ENCODE measurements at places on chromosomes 11 and 22. TPM values are rescaled to one million over a fixed set of nuclear protein-coding genes. Genes with fewer than 3 reads are reported as not detected.

DNA sequence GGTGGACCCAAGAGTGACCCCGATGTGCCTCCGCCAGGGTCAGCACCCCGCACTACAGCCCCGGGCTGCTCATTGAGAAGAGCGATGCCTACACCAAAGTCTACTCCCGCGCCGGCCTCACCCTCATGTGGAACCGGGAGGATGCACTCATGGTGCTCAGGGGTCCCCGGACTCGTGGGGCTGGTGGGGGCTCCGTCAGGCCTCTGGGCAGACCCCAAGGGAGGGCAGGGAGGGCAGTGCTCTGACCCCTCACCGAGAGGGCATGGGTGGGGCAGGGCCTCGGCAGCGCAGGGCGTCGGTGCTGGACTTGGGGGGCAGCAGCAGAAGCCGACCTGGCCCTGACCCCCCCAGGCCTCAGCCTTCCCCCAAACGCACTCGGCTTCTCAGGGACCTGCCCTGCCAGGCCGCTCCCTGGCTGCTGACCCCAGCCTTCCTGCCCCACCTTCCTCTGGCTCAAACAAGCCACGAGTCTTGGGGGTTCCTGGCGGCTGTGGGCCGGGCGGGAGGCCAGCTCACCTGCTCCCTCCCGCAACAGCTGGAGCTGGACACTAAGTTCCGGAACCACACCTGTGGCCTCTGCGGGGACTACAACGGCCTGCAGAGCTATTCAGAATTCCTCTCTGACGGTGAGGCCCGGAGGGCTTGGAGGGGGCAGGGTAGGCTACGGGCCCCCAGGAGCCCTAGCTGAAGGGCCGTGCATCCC lies 2.9 kb downstream of the MUC2 start:
- no peak for DNase-seq
- no peak overlapping the region for H3K27ac ChIP-seq
- no peaks in the 10 kb centered on the region for H3K36me3 ChIP-seq
- H3K4me3 ChIP-seq, result no peak overlapping the region

DNA sequence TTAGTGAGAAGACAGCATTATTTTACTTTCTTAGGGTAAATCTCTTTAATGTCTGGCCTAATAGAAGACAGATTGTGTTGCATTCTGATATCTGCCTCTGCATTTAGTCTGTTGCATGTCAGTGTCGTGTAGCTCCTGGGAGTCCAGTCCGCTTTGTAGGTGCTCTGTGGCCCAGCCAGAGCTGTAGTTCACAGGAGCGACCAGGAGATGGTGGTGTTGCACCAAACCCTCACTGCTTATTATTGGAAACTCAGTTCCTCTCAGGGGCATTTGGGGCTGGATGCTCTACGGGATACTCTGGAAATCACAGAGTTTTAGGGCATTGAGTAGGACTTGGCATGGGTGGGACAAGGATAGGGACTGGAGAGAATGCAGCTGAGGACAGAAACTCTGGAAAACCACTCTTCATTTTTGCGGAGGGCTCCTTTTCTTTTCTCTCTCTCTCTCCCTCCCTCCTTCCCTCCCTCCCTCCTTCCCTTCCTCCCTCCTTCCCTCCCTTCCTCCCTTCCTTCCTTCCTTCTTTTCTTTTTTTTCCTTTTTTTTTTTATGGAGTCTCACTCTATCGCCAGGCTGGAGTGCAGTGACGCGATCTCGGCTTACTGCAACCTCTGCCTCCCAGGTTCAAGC lies 21.7 kb downstream of the MIAT start:
- H3K4me3 ChIP-seq, result no peak overlapping the region
- H3K27ac ChIP-seq, result no peak overlapping the region
- DNase-seq, result peak; percentile 84
- peaks cover 24% of the 10 kb centered on the region for H3K4me1 ChIP-seq

DNA sequence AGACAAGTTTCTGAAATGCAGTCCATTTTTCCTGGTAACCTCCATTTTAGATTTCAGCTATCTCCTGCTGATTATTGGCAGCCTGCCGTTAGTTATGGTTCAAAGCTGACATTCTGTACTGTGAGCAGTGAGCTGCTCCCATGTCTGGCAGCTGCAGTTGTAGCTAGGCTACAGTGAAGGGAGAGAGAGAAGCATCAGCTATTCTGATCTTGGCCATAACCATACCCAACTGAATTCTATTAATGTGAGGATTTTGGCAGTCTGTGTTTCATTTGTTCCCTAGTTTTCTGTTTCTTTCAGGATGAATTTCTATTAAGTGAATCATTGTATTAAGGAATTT lies 33.4 kb downstream of the SIK2 start:
- peaks cover 3% of the 10 kb centered on the region for H3K36me3 ChIP-seq
- no peak overlapping the region for H3K4me3 ChIP-seq
- no peak overlapping the region for H3K27ac ChIP-seq
- DNase-seq, result no peak
- no peaks in the 10 kb centered on the region for H3K27me3 ChIP-seq
- H3K4me1 ChIP-seq, result peaks cover 56% of the 10 kb centered on the region

GRCh38 chr11:14267861-14268635 lies 90.9 kb downstream of the RRAS2 start:
- H3K27ac ChIP-seq, result no peak overlapping the region
- H3K27me3 ChIP-seq, result no peaks in the 10 kb centered on the region
- H3K4me3 ChIP-seq, result no peak overlapping the region
- H3K36me3 ChIP-seq, result no peaks in the 10 kb centered on the region
- H3K4me1 ChIP-seq, result no peaks in the 10 kb centered on the region

DNA sequence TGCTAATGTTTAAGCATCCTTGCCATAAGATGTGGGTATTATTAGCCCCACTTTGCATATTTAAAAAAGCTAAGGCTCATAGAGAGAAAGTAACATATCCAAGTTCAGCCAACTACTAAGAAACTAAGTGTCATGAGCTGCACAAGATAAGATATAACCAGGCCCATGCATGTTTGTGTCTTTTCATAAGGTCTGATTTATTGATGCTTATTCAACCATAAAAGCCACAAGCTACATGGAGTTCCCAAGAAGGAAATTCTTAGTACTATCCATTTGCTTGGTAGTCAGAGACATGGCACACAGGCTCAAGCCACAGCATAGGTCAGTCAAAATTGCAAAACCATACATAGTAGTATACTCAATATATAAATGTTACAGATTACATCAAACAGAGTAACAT lies 488.5 kb downstream of the SOX6 start:
- H3K4me3 ChIP-seq, result no peak overlapping the region
- peaks cover 36% of the 10 kb centered on the region for H3K4me1 ChIP-seq
- H3K36me3 ChIP-seq, result no peaks in the 10 kb centered on the region
- no peak for DNase-seq
- H3K27ac ChIP-seq, result no peak overlapping the region

DNA sequence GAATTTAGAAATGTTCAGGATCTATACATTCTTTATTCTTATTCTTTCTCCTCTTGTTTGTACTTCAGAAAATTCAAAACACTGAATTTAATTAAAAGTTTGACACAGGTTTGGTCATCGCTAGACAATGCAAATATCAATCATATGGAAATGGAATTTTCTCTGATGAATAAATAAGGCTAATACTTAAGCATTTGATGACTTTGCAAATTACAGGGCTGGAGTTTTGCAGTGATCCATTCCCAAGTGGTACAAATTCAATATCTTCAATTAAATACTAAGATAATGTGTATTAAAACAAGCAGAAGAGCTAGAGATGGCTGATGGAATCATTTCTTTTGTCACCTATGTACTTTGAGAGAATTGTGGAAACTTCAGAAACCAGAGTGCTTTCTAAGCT lies 439.6 kb downstream of the DYNC2H1 start:
- no peak overlapping the region for H3K27ac ChIP-seq
- H3K4me3 ChIP-seq, result no peak overlapping the region
- H3K4me1 ChIP-seq, result no peaks in the 10 kb centered on the region
- DNase-seq, result no peak

GRCh38 chr11:10373340-10373739 lies 68.5 kb downstream of the ADM start:
- H3K4me1 ChIP-seq, result no peaks in the 10 kb centered on the region
- no peak overlapping the region for H3K4me3 ChIP-seq

GRCh38 chr11:19826606-19827005 lies 114.0 kb downstream of the NAV2 start:
- no peak overlapping the region for H3K27ac ChIP-seq
- H3K27me3 ChIP-seq, result no peaks in the 10 kb centered on the region
- peaks cover 29% of the 10 kb centered on the region for H3K4me1 ChIP-seq
- H3K36me3 ChIP-seq, result no peaks in the 10 kb centered on the region
- DNase-seq, result no peak

GRCh38 chr11:45385844-45386243 lies 99.7 kb upstream of the SYT13 start:
- no peak for DNase-seq
- no peak overlapping the region for H3K4me3 ChIP-seq
- no peaks in the 10 kb centered on the region for H3K27me3 ChIP-seq
- H3K27ac ChIP-seq, result no peak overlapping the region

- H3K36me3 ChIP-seq, result no peaks in the 10 kb centered on the region
- peaks cover 22% of the 10 kb centered on the region for H3K4me1 ChIP-seq
- H3K4me3 ChIP-seq, result no peak overlapping the region
- no peak for DNase-seq
- no peak overlapping the region for H3K27ac ChIP-seq
- no peaks in the 10 kb centered on the region for H3K27me3 ChIP-seq
These were observed 25.0 kb downstream of the SNX19 start for GRCh38 chr11:130891326-130891725.

GRCh38 chr22:50310949-50311444 lies 3.6 kb upstream of the PLXNB2 start:
- no peaks in the 10 kb centered on the region for H3K36me3 ChIP-seq
- peaks cover 20% of the 10 kb centered on the region for H3K4me1 ChIP-seq
- no peak overlapping the region for H3K4me3 ChIP-seq
- H3K27ac ChIP-seq, result no peak overlapping the region
- no peaks in the 10 kb centered on the region for H3K27me3 ChIP-seq
- DNase-seq, result no peak

GRCh38 chr11:119976805-119977560 lies 160.9 kb downstream of the TRIM29 start:
- DNase-seq, result no peak
- no peak overlapping the region for H3K27ac ChIP-seq
- peaks cover 30% of the 10 kb centered on the region for H3K4me1 ChIP-seq
- H3K4me3 ChIP-seq, result no peak overlapping the region
- H3K36me3 ChIP-seq, result no peaks in the 10 kb centered on the region
- H3K27me3 ChIP-seq, result no peaks in the 10 kb centered on the region

GRCh38 chr11:96538622-96539021 lies 148.8 kb downstream of the JRKL start:
- H3K27ac ChIP-seq, result no peak overlapping the region
- no peaks in the 10 kb centered on the region for H3K4me1 ChIP-seq
- DNase-seq, result no peak
- no peaks in the 10 kb centered on the region for H3K36me3 ChIP-seq
- no peak overlapping the region for H3K4me3 ChIP-seq

GRCh38 chr11:35214792-35215193 lies 75.8 kb downstream of the CD44 start:
- DNase-seq, result peak; percentile 34
- no peaks in the 10 kb centered on the region for H3K36me3 ChIP-seq
- H3K4me3 ChIP-seq, result no peak overlapping the region
- no peaks in the 10 kb centered on the region for H3K27me3 ChIP-seq
- no peak overlapping the region for H3K27ac ChIP-seq
- H3K4me1 ChIP-seq, result no peaks in the 10 kb centered on the region

GRCh38 chr11:45371251-45372115 lies 85.3 kb upstream of the SYT13 start:
- peak; percentile 92 for DNase-seq
- H3K36me3 ChIP-seq, result no peaks in the 10 kb centered on the region
- peak overlapping the region; percentile 37 for H3K4me3 ChIP-seq
- H3K27me3 ChIP-seq, result peaks cover 27% of the 10 kb centered on the region

- no peak overlapping the region for H3K27ac ChIP-seq
- no peak overlapping the region for H3K4me3 ChIP-seq
- DNase-seq, result no peak
- no peaks in the 10 kb centered on the region for H3K27me3 ChIP-seq
These were observed 17.2 kb downstream of the MYEOV start for GRCh38 chr11:69310934-69311766.

GRCh38 chr22:23564276-23564675 lies 15.8 kb downstream of the IGLL1 start:
- peaks cover 66% of the 10 kb centered on the region for H3K27me3 ChIP-seq
- H3K4me3 ChIP-seq, result no peak overlapping the region
- H3K4me1 ChIP-seq, result peaks cover 3% of the 10 kb centered on the region
- H3K27ac ChIP-seq, result no peak overlapping the region

DNA sequence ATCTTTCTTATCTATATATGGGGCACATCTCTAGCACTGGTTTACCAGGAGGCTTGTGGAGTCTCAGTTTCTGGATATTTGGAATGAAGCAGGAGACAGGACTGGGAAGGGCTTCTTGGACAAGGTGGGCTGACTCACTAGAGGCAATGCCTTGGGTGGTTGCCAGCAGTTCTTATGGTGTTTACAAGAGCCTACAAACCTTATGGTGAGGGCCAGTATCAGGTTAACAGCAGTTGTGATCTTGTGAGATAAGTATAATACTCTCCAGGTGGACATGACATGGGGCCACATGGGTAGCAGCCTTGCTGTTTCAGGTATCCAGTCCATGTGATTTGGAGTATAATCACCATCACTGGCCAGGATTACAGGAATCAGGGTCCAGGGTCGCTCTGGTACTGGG lies 10.2 kb downstream of the FUT4 start:
- H3K4me1 ChIP-seq, result no peaks in the 10 kb centered on the region
- H3K27me3 ChIP-seq, result no peaks in the 10 kb centered on the region
- H3K36me3 ChIP-seq, result no peaks in the 10 kb centered on the region
- no peak for DNase-seq

GRCh38 chr11:55970935-55971334 lies 1.2 kb upstream of the OR10AG1 start:
- no peaks in the 10 kb centered on the region for H3K27me3 ChIP-seq
- DNase-seq, result no peak
- no peak overlapping the region for H3K27ac ChIP-seq
- H3K4me3 ChIP-seq, result no peak overlapping the region

DNA sequence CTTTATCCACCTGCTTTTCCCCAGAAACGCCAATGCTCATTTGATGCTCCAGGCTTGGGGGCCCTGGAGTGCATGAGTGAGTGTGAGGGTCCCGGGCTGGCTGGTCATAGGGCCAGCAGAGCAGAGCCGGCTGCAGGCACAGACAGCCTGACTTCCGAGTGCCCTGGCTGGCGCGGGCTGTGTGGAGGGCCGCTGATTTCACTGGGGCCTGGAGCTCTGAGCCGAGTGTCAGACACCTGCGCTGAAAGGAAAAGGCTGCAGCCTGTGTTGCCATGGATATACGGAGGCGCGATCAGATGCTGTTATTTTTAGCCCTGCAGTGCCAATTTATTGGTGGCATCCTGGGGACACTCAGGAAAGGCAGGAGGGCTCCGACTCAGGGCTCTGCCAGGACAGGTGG lies 87.6 kb downstream of the ST3GAL4 start:
- no peak overlapping the region for H3K27ac ChIP-seq
- peaks cover 29% of the 10 kb centered on the region for H3K4me1 ChIP-seq
- H3K4me3 ChIP-seq, result no peak overlapping the region
- H3K27me3 ChIP-seq, result no peaks in the 10 kb centered on the region
- no peaks in the 10 kb centered on the region for H3K36me3 ChIP-seq

- H3K27me3 ChIP-seq, result no peaks in the 10 kb centered on the region
- no peaks in the 10 kb centered on the region for H3K36me3 ChIP-seq
- no peak overlapping the region for H3K27ac ChIP-seq
- DNase-seq, result peak; percentile 64
- H3K4me3 ChIP-seq, result no peak overlapping the region
These were observed 63.9 kb downstream of the SYN3 start for GRCh38 chr22:32994041-32994830.

HBB gene
- not detected for total RNA-seq

PKDREJ gene
- not detected for total RNA-seq

MMP10 gene
- not detected for total RNA-seq

DRD2 gene
- 0.21 TPM for total RNA-seq

TREH gene
- total RNA-seq, result not detected

RIMBP3B gene
- total RNA-seq, result not detected

C11orf42 gene
- not detected for total RNA-seq

PRRG4 gene
- 0.06 TPM for total RNA-seq

B4GALNT4 gene
- total RNA-seq, result 16.4 TPM

EIF3F gene
- total RNA-seq, result 355 TPM
